ENCODE measurements at places on chromosomes 7 and 10.

DNA sequence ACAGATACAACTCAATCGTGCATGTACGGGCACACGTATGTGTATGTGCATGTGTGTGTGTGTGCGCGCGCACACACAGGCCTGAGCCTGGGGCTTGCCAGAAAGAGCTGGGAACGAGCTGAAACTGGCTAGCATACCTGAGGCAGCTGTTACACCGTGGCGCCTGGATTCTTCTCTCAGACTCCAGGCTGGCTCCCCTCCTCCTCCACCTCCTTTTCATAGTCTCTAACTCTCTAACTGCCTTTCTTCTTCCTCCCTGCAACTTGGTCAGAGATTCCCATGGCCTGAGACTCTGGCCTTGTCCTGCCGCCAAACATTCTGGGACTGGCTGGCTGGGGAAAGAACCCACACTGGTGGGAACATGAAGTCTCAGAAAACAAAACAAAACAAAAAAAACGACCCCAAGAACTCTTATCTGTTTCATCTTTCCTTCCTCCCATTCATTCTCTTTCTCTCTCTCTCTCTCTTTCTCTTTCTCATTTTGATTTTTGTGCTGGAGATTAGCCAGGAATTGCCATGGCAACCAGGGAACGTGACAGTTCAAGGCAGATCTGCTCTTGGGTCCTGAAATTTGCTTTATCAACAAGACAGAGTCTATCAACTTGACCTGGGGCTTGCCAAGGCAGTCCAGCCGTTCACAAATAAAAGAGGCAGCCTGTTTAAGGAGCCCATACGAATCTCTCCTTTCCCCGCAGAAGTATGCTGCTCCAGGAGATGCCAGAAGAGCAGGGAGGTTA, 76.8 kb upstream of the SEM1 start:
- no peak for DNase-seq

GRCh38 chr10:121631365-121632029, 33.3 kb upstream of the FGFR2 start:
- DNase-seq: no peak

DNA sequence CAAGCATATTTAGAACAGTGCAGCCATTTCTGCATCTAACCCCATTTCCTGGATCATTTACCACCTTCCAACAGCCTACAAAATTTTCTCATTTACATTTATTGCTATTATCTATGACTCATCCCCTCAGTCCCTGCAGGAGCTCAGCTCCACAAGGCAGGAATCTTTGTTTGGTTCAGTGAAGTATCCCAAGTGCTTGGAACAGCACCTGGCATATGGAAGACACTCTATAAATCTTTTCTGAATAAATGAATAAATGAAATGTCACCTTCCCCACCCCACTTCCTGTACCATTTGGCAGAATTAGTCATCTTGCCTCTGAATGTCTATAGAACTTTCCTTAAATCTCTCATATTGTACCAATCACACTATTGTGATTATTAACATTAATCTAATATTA, 110.7 kb downstream of the HIP1 start:
- DNase-seq: no peak

DNA sequence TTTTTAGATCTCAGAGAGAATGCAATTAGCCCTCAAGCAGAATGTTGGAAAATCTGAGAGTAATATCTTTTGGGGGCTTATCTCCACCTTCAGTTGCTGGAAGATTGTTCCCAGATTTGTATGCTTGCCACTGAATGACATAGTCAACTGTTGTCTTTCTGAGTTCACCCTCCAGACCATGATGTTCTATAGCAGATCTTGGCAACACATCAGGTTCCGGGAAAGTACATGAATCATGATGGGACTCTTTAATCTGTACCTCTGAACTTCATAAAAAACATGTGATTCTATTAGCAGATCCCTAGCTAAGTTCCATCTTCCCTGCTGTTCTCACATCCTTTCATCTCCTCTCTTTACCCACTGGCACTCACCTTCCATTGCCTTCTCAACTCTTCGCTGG, 68.9 kb downstream of the PLCE1 start:
- DNase-seq: no peak

- no peak for DNase-seq
Observed at GRCh38 chr10:98858525-98858924, 377.1 kb downstream of the HPSE2 start.

DNA sequence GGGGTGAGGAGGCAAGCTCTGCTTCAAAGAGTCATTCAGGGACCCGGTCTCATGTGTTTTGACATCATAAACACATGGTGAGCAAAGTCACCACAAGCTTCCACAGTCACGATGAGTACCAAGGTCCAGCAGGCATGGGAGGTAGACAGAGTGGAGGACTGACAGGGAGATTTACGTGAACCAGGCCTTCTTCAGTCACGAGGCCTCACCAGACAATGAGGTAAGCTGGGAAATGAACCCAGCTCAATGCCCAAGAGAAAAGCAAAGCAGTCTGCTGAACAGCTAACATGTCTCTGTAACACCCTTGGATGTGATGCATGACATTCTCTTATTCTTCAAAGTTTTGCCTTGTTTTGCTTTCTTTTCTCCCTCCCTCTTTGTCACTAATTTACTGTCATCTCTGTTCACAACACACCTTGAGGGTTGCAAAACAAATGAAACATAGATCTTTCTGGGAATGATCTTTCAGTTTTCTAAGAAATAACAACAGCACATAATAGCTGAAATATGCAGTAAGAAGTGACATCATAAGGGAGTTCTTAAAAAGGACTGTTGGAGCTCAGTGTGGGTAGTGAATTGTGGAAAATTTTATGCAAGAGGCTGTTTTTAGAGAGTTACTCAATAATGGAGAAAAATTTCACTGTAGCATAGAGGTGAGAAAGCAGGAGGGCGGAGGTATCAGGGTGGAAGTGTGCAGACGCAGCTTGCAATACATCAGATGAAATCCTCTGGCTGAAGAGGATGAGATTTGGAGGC, 9.0 kb downstream of the PPP1R17 start:
- DNase-seq: no peak

- no peak for DNase-seq
Observed at GRCh38 chr7:87316846-87317552, 28.5 kb upstream of the CROT start.

GRCh38 chr7:112271162-112271561, 64.7 kb downstream of the ZNF277 start:
- DNase-seq: no peak

- DNase-seq: no peak
Observed at GRCh38 chr7:106419455-106420182, 134.8 kb upstream of the NAMPT start.

- no peak for DNase-seq
Observed at GRCh38 chr7:50827281-50827680, 44.6 kb upstream of the GRB10 start.

GRCh38 chr7:100893910-100894721, 1.6 kb downstream of the ACHE start:
- no peak for DNase-seq

- no peak for DNase-seq
Observed at GRCh38 chr10:77436257-77436975, 201.2 kb downstream of the KCNMA1 start.

GRCh38 chr7:103114576-103115008, 34.3 kb downstream of the NAPEPLD start:
- DNase-seq: no peak

GRCh38 chr7:150314639-150315239, 8.4 kb upstream of the LRRC61 start:
- no peak for DNase-seq

DNA sequence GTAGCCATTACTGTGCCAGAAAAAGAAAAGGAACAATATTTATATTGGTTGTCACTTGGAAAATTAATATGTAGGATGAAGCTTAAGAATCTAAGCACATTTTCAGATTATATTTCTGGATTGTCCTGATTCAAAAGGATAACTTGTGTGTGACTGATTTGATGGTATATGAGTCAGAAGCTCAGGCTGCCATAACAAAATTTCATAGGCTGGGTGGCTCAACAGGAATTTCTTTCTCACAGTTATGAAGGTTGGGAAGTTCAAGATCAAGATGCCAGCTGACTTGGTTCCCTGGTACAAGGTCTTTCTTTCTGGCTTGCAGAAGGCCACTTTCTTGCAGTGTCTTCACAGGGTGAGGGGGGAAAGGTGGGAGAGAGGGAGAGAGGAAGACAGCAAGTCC, 108.5 kb downstream of the ST7 start:
- no peak for DNase-seq

- DNase-seq: no peak
Observed at GRCh38 chr10:6461961-6462360, 118.1 kb downstream of the PRKCQ start.

GRCh38 chr7:115831371-115831770, 199.2 kb downstream of the TFEC start:
- no peak for DNase-seq

DNA sequence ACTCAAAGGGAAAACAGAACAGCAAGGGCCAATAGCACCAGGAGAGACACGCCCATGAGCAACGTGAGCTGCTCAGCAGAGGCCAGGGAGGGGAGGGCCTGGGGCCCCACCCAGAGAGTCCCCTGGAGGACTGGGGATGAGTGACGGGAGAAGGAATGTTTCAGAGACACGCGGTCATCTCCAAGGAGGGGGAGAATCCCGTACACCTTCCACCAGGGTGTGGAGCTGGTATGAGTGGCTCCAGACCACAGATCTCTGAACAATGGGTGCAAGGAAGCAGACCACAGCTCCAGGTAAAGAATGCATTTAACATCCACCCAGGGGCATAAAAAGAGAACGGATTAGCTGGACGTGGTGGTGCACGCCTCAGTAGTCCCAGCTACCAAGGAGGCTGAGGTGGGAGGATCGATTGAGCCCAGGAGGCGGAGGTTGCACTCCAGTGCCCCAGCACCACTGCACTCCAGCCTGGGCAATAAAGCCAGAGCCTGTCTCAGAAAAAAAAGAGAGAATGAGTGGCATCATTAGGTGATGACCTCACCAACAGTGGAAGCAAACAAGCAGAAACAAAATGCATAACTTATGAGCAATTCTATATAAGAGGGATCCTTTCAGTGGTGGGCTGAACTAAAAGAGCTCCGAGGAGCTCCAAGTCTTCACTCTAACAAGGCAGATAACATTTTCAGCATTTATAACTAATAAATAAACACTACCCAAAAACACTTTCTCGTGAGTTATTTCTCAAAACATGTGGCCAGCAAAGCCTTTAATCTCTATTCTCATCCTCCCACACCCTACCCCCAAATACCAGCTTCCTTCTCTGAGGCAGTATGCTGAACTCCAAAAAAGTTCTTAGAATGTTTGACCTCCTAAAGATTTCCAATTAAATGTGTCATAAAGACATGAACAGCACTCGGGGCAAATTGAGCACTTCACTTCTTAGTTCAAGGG, 12.5 kb downstream of the PSAP start:
- DNase-seq: no peak

- DNase-seq: no peak
Observed at GRCh38 chr10:15363031-15363430, 8.1 kb downstream of the FAM171A1 start.

- DNase-seq: no peak
Observed at GRCh38 chr10:13928451-13928850, 341.7 kb downstream of the PRPF18 start.

DNA sequence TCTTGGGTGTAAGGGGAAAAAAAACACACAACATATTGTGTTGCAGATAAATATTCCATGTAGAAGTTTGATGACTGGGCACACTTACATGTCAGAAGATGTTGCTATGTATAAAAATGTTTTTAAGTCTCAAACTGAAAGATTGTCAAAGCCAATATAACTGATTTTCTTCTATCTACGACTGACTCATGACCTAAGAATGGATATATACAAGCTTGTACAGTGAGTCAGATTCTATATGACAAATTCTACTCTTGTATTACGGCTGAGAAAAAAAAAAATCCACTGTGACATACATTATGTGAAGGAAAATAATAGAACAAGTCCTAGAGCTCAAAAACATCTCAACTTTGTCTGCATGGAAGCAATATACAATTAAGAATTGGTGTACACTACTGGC, 343.0 kb upstream of the PCDH15 start:
- no peak for DNase-seq

DNA sequence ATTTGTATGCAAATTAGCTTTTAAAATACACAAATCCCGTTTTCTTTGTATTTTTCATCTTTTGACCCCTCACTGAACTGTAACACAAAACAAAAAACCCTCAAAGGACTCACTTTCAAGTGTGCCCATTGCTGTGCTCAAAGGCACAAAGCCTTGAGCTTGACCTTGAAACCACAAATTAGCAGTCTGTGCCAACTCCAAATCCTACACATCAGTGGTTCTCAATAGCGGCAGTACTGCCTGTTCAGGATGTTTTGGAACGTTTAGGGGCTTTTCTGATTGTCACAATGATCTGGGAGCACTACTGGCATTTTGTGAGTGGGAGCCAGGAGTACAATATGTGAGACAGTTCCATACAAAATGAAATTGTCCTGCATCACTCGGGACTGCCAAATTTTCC, 55.5 kb downstream of the KDM7A start:
- DNase-seq: no peak

DNA sequence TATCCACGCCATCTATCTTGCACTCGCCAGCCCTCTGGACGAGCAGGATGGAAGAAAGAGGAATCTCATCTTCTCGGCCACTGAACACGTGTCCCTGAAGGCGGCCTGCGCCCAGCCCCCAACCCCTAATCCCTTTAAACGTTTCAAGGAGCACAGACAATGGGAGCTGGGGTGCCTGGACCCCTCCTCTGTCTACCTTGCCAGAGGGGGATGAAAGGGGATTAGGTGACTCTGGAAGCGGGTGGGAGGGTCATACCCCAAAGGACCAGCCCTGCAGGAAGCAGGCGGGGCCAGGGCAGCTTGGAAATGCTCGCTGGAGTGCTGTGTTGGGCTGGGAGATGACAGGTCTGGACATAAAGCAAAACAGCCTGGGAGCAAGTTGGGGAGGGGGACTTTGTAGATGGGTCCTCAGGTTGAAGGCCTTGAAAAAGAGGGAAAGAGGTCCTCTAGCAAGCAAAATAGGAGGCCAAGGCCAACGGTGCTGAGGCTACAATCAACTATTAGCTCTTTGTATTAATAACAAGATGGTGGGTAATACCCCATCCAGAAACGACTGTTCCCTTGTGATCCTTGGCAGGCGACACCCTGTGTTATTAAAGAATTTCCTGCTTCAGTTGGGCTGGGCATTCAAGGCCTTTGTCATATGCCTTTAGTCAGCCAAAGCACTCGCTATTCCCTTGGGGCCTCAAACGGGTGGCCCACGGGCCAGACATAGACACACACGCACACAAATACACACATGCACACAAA, 126.5 kb upstream of the UNC5B start:
- peak; percentile 95 for DNase-seq

GRCh38 chr7:117178600-117178999, 144.3 kb downstream of the WNT2 start:
- no peak for DNase-seq

GRCh38 chr7:105376908-105377533, 11.7 kb downstream of the SRPK2 start:
- no peak for DNase-seq

- no peak for DNase-seq
Observed at GRCh38 chr7:95886501-95887090, 114.2 kb downstream of the DYNC1I1 start.

- no peak for DNase-seq
Observed at GRCh38 chr7:23246555-23246954, at the start of gene GPNMB. Gene GPNMB, plus strand, starts transcription at chr7:23246775. Its CDS starts 83 bp downstream, at chr7:23246858.

DNA sequence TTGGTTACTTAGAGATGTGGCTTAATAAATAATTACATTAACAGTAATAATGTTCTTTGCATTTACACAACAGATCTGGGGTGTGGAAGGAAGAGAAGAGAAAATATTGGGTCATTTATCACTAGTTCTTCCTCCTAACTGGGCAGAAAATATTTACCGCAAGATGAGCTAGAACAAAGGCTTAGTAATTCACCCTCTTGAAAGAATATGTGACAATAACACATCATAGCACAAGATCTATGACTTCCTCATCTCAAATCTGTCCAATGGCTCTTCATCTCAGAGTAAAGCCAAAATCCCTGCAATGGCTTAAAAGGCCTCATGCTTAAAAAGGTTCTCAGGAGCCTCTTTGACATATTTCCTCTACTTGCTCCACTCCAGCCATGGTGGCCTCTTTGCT, 178.6 kb downstream of the ZNF438 start:
- DNase-seq: no peak

Measured in neuronal stem cell (in vitro differentiated cells).